ENCODE measurements at places on chromosomes 2 and 18.

- DNase-seq, result peak; percentile 14
Observed at GRCh38 chr2:17912266-17912691, 33.8 kb downstream of the KCNS3 start.

DNA sequence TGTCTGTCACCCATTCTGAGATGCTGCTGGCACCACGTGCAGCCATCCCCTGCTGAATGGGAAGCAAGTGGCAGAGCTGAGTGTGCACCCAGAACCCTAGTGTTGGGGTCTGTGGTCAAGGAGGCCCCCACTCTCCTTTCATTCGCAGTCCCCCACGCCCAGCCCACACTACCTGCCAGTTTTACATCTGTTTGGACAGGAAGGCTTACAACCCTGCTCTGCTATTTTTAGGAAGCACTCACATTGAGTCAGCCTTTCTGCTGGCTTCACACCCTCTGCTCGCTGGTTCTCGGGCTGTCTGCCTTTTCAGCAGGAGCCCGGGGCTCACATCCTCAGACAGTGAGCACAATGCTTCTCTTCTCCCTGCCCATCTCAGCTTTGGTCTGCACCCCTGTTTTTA lies 10.7 kb upstream of the ADCY3 start:
- peak; percentile 54 for DNase-seq

DNA sequence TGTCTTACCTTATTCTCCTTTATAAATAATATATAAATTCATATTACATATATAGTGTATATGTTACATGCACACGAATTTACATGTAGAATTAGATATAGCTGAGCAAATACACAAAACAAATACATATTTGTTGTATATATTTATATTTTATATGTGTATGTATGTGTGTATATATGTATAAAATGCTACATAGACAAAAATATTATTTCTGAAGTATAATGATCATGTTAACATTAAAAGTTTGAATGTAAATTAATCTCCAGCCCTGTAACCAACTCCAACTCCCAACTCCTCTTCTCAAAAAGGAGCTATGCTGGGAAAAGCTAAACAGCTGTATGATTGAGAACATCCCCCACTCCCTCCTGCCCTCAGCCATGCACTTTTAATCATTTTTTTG lies 42.7 kb upstream of the RND3 start:
- DNase-seq, result no peak

DNA sequence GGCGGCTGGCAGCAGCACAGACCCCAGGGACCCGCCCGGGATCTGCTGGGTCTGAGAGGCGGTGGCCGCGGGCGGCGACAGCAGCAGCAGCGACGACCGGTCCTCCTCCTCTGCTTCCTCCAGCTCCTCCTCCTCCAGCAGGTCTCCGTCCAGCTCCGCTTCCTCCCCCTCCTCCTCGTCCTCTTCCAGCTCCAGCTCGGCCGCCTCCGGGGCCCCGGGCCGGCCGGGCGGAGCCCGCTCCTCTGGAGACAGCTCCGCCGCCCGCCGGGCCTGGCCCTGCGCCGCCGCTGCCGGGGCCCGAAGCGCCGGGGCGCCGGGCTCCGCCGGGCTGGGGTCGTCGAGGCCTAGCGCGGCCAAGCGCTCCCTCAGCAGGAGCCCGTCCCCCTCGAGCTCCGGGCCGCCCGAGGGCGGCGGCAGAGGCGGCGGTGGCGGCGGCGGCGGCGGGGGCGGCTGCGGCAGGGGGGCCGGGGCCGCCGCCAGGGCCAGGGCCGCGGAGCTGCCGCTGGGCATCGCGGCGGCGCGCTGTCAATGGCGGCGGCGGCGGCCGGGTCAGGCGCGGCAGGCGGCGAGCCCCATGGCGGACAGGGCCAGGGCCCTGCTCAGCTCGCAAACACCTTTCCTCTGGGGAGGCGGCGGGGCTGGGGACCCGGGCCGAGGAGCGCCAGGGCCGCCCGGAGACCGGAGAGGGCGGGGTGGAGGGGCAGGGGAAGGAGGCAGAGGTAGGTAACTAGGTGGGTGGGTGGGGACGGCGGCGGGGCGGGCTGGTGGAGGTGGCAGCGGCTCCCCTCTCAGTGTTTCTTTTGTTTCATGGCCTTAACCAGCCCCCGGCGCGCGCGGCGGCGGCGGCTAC lies 445 bp downstream of the MEX3C start:
- DNase-seq, result peak; percentile 76

DNA sequence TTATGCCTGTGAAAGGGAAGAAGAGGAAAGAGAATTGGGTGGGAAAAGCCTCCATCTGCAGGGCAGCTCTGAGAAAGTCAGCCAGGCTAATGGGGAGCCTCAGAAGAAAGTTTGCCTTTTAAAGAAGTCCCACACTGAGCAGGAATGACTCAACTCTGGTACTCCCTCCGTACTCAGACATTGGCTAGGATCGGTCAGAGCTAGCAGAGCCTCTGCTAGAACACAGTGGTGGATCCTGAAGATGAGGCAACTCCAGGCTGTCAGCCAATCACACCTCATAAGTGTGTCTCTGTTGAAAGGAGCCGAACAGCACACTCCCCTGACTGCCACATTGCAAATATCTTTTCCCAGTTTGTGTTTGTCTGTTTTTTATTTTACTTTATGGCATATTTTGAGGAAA lies 96.9 kb downstream of the HNRNPLL start:
- DNase-seq, result no peak

DNA sequence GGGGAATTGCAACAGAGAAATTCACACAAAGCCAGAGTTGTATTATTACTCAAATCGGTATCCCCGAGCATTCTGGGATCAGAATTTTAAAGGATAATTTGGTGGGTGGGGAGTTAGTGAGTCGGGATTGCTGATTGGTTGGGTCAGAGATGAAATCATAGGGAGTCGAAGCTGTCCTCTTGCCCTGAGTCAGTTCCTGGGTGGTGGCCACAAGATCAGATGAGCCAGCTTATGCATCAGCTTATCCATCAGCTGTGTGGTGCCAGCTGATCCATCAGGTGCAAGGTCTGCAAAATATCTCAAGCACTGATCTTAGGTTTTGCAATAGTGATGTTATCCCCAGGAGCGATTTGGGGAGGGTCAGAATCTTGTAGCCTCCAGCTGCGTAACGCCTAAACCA lies 34.3 kb upstream of the ITM2C start:
- DNase-seq, result no peak

DNA sequence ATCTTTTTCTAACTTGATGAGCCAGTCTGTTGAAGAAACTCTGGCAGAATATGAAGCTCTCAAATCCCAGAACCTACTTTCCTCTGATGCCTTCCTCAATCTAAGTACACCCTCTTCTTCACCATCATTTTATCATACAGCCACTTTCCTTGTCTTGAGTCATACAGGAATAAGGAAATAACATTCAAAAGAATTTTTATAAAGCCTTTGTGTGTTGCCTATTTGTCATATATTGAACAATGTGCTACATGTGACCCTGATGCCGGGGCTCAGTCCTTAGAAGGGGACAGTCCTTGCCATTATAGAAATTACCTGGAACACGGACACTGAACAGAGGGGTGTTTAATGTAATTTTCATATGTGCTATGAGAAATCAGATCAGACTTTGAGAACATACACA lies 27.4 kb downstream of the RAPGEF4 start:
- no peak for DNase-seq

DNA sequence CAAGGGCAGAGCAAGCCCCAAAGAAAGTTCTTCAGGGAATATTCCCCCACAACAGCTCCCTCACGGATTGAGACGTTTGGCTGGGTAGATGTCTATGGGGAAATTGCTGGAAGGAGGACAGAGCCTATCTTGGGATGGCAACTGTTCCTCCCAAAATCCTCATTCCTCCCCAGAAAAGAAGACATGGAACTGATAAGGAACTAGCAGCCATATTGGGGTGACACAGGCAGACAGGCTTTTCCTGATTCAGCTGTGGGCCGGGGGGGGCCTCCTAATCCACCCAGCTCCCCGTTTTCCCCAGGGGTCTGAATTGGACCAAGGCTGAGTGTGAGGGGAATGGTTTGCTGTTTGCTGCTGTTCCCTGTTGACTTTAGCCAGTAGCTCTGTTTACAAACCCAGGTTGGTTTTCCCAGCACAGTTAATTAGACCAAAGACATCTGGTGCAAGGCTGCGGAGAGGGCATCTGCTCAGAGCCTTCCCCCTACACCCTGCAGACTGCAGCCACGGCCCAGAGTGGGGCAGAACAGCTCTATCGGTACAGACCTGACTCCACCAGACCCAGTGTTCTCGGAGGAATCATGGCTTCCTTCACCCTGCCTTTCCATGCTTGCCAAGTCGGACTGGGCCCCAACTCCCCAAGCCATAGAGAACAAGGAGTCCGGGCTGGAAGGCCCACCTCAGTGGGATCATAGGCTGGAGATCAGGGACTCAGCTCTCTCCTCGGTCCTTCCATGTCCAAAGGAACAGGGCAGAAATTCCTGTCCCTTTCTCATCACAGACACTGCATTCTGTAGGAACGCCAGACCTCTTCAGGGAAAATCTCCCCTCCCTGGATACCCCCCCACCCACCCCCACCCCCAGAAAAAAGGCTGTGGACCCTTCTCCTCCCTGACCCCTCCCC lies 1.7 kb upstream of the PKDCC start:
- DNase-seq, result no peak

GRCh38 chr18:21598726-21599584 lies 1.5 kb downstream of the ESCO1 start:
- DNase-seq, result peak; percentile 18

- DNase-seq, result no peak
Observed at GRCh38 chr2:109148117-109148746, 19.2 kb downstream of the SH3RF3 start.
